ENCODE measurements at places on chromosomes 16 and 17.

- ATAC-seq: peak; percentile 78
Measured at GRCh38 chr17:1365445-1366039, 34.5 kb downstream of the YWHAE start.

DNA sequence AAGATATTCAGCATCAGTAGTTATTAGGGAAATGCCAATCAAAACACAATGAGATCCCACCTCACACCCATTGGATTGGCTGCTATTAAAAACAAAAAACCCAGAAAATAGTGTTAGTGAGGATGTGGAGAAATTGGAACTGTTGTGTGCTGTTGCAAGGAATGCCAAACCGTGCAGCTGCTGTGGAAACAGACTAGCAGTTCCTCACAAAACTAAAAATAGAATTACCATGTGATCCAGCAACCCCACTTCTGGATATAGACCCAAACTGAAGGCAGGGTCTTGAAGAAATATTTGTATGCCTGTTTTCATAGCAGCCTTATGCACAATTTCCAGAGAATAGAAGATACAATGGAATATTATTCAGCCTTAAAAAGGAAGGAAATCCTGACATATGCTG, 46.0 kb downstream of the FOXK2 start:
- ATAC-seq: no peak

- ATAC-seq: no peak
Measured at GRCh38 chr17:50052241-50052796, 3.6 kb upstream of the ITGA3 start.

DNA sequence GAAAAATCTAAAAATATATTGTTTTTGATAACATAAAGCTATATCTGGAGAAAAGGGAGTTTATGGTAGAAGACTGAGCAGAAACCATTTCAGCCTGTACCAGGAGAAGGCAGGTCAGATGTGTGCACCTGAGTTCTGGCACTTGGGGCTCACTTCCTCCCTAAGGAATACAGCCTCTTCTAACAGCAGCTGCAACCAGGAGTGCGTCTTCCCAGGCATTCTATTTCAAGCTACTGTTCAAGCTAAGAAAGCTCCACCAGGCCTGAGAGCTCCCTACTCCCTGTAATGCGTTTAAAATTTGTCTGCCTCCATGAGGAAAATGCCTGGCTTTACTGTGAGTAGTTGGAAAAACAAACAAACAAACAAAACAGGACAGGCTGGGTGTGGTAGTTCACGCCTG, 96.1 kb downstream of the ZNF778 start:
- ATAC-seq: no peak

DNA sequence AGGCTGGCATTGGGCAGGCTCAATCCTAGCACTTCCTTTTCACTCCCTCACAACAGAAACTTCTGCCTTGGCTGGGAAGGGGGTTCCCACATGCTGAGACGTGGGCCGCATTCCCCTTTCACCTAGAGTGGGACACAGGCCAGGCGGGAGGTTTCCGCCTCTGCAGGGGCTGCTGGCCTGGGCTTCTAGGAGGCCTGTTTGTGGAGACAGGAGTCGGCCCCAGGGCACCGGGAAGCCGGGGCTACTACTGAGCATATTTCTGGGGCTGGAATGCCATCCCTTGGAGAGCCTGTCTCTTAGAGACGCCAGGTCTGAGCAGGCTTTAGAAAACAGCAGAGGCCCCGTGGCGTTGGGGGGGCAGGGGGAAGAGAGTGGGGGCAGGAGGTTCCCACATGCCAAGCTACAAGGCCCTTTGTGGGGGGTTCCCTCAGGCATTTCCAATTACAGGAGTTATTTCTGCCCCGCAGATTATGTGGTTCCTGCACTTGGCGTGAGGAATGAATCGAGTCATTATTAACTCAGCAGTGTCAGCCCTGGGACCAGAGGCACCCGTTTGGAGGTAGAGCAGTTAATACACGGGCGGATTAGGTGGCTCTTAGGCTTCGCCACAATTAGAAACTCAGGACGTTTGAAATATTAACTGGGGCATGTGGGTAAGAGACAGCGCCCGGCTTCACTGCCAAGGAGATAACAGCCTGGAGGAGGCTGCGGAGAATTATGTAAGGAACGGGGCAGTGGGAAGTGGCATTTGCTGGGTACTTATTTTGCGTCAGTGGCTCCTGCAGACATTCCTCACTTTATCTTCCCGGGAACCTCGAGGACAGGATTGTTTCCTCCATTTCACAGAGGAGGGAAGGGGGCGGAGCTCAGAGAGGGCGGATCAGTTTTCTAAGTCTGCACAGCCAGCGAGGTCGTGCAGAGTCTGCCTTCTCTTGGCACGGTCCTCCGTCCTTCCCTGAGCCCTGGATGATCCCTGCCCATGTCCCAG, 162.5 kb downstream of the MAF start:
- ATAC-seq: peak; percentile 88

- no peak for ATAC-seq
Measured at GRCh38 chr16:89481356-89481955, 8.9 kb downstream of the ANKRD11 start.

DNA sequence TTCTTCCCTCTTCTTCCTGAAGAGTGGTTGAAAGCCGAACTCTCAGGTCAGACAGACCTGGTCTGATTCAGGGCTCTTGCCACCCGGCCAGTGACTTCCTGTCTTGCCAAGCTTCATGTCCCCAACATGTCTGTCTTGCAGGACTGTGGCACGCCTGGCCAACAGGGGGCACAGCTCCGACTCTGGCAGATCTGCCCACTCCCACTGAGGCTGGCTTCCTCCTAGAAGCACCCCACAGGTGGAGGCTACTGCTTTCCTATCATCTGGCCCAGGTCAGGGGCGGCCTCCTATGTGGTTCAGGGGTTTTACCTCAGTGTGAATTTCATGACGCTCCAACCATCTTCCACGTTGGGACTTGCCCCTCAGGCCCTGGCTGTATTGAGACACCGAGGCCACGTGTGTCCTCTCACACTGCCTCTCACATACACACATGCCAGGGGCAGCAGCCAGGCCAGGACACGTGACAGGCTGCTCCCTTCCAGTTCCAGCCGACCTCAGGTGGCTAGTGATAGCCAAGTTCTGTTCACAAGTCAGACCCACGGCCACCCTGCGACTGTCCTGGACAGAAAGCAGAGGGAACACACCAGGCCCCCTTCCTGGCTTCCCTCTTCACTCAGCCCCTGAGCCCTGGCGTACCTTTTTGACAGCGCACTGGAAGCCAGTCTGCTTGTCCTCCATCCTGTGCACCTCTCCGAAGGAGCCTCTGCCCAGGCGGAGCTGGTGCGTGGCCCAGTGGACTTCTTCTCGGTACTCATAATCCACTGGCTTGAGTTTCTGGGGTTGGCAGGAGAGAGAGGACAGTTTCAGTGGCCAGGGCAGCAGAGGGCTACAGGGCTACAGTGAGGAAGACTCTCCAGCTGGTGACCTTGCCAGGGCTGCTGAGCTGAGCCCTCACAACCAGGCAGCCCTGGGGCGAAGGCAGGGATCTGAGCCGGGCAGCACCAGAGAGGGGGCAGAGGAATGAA, 22.6 kb upstream of the SPATA32 start:
- ATAC-seq: no peak

DNA sequence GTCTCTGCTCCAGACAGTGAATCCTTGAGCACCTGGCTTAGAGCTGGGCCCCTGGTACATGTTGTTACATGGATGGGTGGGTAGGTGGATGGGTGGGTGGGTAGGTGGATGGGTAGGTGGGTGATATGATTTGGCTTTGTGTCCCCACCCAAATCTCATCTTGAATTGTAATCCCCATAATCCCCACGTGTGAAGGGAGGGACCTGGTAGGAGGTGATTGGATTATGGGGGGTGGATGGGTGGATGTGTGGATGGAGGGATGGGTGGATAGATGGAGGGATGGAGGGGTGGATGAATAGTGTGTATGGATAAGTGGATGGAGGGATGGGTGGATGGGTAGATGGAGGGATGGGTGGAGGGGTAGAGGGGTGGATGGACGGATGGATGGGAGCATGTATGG, 26.6 kb upstream of the NPTX1 start:
- ATAC-seq: no peak

DNA sequence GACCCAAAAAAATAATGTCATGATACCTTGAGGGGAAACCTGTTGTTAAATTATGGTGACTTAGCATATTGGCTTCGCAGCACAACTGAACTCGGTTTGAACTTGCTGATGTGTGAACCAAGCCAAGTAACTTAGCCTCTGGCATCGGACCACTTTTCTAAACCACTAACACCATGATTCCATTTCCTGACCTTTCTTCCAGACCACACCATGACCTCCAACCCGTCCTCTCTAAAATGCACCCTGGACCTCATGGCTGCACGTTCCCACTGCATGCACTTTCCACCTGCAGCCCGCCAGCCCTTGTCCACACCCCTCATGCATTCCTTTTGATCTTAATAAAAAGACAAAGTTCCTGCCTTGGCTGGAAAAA, 29.3 kb downstream of the DYNLRB2 start:
- ATAC-seq: no peak

- no peak for ATAC-seq
Measured at GRCh38 chr16:89318430-89318758, 100.9 kb downstream of the ZNF778 start.

GRCh38 chr16:55871411-55872038, 3.6 kb downstream of the CES5A start:
- ATAC-seq: no peak

GRCh38 chr16:71769222-71769621, 39.4 kb downstream of the AP1G1 start:
- no peak for ATAC-seq

- ATAC-seq: no peak
Measured at GRCh38 chr16:424033-424622, 1.3 kb upstream of the RAB11FIP3 start.

DNA sequence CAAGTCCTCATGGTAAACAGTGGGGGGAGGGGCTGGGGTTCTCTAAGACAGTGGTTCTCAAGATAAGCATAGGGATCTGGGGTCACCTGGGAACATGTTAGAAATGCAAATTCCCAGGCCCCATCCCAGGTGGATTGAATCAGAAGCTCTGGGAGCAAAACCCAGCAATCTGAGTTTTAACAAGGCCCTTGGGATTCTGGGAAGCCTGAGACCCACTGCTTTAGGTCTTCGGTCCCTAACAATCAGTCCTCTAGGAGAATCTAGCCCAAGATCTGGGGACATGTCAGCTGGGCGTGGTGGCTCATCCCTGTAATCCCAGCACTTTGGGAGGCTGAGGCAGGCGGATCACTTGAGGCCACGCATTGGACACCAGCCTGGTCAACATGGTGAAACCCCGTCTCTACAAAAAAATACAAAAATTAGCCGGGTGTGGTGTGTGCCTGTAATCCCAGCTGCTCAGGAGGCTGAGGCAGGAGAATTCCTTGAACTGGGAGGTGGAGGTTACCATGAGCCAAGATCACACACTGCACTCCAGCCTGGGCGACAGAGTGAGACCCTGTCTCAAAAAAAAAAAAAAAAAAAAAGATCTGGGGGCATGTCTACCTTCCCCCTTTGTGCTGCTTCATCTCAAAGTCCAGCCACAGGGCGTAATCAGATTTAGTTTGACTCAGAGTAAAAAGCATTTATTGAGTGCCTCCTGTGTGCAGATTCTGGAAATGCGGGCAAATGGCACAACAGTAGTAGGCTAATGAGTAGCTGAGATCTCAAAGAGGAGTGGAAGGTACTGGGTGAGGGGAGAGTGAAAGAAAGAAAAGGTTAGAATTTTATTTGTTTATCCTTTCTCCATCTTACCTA, 8.8 kb upstream of the NR1D1 start:
- no peak for ATAC-seq

- peak; percentile 19 for ATAC-seq
Measured at GRCh38 chr16:66899945-66900710, 18.6 kb downstream of the CDH16 start.

DNA sequence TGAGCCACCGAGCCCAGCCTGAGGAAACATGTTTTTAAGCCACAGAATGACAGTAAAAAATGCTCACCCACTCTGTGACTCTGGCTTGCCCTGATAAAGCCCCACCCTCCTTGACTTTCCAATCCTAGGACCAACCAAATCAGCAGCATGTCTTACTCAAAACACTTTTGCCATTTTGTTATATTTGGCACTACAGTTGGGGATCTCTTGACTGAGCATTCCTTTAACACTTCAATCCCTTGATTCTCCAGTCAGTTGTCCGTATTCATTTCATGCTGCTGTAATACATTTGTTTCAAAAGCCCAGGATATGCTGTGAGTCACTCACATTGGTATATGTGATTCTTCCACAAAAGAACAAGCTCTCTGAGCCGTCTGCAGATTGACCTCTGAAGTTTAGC, 8.2 kb downstream of the MYH3 start:
- ATAC-seq: no peak

DNA sequence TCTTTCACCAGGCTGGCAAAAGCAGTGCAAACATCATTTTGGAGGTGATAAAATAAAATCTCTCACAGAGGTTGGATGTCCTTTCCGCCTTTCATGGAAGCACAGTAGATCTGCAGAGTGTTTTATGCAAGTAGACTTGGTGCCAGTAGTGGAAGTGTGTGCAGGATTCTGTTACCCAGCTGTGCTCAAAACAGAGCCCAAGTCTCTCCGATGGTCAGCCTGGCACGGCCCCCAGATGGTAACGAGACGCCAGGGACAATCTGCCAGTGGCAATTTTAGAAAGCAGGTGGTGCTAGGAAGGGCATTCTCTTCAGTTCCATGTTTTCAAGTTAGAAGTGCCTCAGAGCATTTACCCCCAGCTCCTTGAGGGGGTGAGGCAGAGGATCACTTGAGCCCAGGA, 1.5 kb upstream of the MTHFSD start:
- ATAC-seq: no peak
